Activated CD4-positive, alpha-beta T cell treated with anti-CD3 and anti-CD28 coated beads for 4 hours (primary cell): ENCODE measurements at places on chromosomes 3 and 15.

- DNase-seq, result no peak
Measured at GRCh38 chr3:14771593-14772497, 46.9 kb upstream of the FGD5 start.

GRCh38 chr3:138916824-138917223 lies 30.1 kb downstream of the FOXL2 start:
- no peak for DNase-seq

DNA sequence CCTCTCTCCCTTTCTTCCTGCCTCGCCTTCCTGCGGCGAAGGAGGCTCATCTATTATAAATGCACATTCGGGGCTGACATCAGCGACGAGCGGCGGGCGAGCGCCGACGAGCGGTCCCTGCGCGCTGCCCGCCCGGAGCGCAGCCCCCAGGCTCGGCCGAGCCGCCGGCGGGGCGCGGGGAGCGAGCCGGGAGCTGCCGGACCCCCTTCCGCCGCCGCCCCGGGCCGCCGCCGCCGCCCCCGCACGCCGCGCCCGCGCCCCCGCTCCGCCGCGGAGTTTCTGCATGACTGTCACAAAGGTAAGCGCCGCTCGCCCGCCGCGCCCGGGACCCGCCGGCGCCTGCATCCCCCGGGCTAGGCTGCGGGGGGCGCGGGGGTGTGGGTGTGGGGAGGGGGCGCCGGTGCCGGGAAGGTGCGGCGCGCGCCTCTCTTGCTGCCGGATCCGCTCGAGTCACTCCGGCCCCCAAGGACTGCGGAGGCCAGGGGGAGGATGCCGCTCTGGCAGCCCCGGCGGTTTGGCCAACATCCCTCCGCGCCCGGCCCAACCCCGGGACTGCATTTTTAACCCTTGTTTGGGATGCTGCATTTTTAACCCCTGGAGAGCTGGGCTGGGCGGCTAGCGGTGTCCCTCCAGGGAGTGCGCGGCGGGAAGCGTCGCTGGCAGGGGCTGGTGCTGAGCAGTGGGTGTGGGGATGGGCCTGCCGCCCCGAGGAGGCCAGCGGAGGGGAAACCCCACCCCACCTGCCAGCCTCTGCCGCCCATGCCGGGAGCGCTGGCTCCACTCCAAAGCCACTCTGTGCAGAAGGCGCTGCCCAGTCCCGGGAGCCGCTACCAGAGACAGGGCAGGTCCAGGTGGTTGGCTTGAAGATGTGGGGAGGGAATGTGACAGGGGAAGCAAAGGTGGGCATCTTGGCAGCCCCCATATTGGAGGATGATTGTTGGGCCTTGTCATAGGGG lies at the start of gene CORO2B:
Gene CORO2B (plus strand): TSS at position 14 of the 956 bp plus-strand sequence. CDS start 270 bp downstream, at position 284.
- DNase-seq, result no peak

- DNase-seq, result no peak
Measured at GRCh38 chr15:41917767-41918430, 24.0 kb upstream of the SPTBN5 start.

DNA sequence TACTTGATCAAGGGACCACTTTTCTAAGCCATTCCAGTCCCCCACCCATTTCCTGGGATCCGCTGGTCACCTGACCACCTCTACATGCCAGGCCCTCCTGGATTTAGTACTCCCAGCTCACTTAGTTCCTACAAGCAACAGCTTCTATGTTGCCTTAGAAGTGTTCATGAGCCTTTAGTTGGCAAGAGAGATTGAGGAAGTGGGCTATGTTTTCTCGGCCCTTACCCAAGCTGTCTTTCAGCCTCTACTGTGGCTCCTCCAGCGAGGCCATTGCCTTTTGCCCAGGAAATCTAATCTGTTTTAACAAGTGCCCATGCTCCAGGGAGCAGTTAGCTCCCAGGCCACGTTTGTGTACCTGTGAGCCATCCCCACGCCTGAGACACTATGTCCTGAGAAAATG lies 4.5 kb upstream of the PRKAR2A start:
- DNase-seq, result no peak

- DNase-seq, result no peak
Measured at GRCh38 chr15:88571153-88571851, 24.8 kb upstream of the DET1 start.

DNA sequence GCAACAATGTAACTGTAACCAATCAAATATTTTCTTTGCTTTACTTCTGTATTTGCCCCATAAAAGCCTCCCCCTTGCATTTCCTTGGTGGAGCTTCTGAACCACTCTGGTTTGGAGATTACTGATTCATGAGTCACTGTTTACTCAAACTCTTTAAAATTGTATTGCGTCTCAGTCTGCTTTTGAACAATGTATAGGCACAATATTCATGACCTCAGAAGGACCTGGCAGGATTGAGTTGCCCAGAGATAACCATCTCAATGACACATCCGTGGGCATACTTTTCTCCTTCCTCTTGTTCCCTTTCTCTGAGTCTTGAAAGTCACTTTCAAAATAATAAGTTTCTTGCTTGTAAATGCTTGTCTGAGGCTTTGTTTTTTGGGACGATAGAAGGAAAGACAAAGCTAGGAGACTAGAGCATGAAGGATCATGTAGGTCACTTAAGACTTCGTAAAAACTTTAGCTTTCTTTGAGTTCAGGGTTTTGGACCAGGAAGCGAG lies 57.1 kb upstream of the POU1F1 start:
- DNase-seq, result no peak

- DNase-seq, result no peak
Measured at GRCh38 chr15:23913635-23914034, 226.5 kb upstream of the NDN start.

GRCh38 chr3:162370141-162370540 lies 873.5 kb downstream of the OTOL1 start:
- DNase-seq, result no peak

DNA sequence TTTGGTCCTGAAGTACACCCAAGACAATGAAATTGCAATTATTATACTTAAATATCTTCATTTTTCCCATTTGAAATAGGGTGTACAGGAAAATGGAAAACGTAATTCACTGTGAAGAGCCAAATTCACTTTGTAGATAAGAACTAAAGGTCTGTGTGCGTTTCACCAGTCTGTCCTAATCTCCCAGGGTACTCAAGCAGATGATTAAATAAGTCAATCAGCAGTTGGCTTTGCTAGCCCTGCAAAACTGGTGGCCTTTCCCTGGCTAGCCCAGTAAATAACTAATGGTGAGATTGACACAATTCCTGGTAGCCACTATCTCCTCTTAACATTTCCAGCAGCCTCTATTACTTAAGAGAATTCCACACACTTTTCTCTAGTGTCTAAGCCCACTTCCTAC lies 389.3 kb downstream of the TBL1XR1 start:
- DNase-seq, result no peak

DNA sequence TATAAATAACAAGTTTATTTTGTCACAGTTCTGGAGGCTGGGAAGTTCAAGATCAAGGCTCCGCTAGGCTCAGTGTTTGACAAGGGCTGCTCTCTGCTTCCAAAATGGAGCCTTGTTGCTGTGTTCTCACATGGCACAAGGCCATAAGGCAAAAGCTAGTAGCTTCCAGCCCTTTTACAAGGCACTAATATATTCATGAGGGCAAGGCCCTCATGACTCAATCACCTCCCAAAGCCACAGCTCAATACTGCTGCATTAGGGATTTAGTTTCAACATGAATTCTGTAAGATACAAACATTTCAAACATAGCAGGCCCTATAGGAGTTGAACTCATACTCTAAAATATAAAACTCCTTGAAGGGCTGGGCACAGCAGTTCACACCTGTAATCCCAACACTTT lies 30.2 kb downstream of the ZBTB11 start:
- no peak for DNase-seq

DNA sequence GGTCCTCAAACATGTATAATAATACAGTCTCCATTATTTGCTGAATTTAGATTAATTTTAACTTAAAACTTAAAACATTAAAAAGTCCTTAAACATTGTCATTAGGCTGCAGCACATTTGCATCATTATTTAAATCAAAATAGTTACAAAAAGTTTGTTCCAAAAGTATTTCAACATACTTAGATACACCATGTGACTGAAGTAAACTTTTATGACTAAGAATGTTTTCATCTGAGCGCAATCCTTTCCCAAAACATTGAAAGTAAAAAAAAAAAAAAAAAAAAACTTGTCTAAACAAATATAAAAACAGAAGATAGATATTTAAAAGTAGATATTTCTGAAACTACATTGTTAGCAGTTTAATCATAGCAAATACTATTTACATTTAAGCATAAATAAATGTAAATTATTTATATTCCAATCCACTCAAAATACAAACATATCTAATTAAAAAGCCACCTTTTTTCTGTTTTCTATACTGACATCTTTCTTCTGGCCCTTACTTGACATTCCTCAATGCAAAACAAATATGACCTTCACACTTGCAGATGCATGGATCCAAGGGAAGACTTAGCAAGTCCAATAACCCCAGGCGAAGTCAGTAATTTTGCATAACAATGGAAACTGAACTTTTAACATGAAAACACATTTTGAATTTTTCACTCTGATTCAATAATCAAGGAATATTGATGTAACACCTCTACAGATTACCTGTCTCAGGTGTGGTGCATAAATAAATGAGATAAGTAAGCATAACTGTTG lies 10.3 kb downstream of the FAM227B start:
- DNase-seq, result no peak

GRCh38 chr3:39019299-39019698 lies 32.4 kb downstream of the SCN11A start:
- no peak for DNase-seq

DNA sequence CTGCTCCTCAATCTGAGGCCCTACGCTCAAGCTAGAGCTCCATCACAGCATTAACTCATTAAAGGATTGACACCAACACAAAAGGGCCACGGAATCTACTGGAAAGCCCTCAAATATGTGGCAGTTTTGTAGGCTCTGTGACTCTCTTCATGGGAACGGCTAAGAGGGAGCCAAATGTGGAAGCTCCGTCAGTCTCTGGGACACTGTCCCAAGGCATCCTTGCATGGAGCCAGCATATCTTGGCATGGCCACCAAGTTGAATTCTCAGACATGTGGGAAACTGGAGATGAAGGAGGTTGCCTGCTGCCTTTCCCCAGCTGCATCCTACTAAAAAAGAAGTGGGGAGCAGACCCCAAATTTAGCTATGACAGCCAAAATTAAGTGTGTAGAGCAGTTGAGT lies 296.9 kb downstream of the NTRK3 start:
- no peak for DNase-seq

DNA sequence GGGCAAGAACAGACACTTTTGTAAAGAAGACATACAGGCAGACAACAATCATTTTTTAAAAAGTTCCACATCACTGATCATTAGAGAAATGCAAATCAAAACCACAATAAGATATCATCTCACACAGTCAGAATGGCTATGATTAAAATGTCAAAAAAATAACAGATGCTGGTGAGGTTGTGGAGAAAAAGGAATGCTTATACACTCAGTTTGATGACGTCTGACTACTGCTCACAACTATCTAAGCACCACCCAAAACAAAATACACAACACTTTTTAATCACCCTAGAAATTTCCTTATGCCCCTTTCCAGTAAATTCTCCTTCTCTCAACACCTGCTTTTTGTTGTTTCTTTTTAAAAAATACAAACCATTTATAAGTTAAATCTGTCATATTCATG lies 228.8 kb downstream of the ISL2 start:
- DNase-seq, result no peak

DNA sequence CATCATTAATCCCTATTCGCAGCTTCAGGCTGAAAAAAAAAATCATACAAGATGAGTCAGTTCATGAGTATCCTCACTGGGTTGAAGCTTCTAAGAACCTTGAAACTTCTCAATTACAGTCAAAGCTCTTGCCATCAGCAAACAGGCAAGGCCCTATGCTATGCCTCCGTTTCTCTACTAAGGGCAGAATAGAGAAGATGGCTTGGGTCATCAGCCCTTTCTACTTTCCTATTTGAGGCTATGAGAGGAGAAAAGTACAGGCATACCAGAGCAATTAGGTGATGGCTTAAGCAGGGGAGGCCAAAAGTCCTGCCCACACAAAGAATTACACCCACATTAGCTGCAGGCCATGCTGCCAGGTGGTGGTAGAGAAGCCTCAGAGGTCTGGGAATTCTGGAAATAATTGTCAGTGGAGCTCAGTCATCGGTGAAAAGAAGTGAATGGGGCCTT lies 89.0 kb downstream of the MRPL46 start:
- no peak for DNase-seq

GRCh38 chr3:176905331-176905730 lies 292.0 kb downstream of the TBL1XR1 start:
- DNase-seq, result no peak

GRCh38 chr3:127701280-127701911 lies 28.6 kb downstream of the ABTB1 start:
- no peak for DNase-seq

DNA sequence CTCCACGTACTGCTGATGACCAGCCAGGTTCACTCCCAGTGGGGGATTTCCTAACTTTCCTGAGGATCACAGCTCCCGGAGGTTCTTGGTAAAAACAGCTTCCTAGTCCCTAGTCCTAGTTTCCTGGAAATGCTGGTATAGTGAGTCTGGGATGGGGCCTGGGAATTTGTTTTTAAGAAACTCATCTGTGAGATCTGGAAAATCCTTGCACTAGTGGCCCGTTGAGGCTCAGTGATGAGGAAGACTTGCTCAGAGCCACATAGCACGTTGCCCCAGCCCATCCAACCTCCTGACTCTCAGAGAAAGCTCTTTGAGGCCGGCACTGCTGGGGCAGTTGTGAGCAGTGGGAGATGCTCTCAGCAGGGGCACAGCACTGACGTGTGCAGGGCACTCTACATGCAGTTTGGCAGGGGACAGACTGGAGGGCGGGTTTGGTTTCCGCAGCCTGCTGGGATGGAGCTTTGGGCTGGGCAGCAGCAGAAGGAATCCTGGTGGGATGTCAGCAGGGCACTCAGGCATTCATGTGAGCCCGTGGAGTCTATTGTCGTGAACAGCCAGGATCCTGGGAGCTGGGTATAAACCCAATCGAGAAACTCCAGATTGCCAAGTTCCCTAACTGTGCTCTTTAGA lies 31.6 kb downstream of the SAXO2 start:
- no peak for DNase-seq

- no peak for DNase-seq
Measured at GRCh38 chr3:195397524-195397923, 45.3 kb downstream of the ACAP2 start.

DNA sequence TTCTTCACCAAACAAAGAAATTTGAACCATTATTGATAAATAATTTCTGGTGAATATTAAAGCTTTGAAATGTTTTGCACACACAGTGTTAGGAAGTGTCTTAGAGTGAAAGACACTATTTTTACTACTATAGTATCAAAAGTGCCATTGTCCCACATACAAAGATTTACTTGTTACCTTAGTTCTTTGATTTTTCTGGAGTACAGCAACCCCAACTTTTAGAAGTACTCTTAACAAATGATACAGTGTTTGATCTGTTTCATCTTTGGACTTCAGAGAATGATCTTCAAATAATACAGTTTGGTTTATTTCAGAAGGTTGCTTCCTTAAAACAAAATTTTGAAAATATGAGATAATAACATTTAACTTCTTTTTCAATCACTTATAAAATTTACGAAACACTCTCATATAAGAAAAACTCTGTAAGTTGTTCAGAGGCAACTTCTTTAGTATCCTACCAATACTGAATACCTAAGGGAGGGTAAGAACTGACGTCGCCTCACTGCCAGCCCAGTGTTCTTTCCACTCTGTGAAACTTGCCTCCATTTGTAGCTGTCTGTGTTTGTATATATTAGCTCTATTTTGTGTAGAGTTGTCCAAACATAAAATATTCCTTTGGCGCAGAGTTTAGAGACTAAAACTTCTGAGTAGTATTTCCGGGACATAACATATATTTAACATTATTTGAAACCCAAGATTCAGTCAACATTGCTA lies 464.2 kb downstream of the LPP start:
- DNase-seq, result no peak

GRCh38 chr15:90191344-90191687 lies 9.8 kb upstream of the SEMA4B start:
- DNase-seq, result no peak
